ENCODE measurements at places on chromosomes 6 and 20. TPM values are rescaled to one million over a fixed set of nuclear protein-coding genes. Genes with fewer than 3 reads are reported as not detected.

GRCh38 chr20:41902346-41902745, 284.2 kb upstream of the CHD6 start:
- DNase-seq, result no peak

DNA sequence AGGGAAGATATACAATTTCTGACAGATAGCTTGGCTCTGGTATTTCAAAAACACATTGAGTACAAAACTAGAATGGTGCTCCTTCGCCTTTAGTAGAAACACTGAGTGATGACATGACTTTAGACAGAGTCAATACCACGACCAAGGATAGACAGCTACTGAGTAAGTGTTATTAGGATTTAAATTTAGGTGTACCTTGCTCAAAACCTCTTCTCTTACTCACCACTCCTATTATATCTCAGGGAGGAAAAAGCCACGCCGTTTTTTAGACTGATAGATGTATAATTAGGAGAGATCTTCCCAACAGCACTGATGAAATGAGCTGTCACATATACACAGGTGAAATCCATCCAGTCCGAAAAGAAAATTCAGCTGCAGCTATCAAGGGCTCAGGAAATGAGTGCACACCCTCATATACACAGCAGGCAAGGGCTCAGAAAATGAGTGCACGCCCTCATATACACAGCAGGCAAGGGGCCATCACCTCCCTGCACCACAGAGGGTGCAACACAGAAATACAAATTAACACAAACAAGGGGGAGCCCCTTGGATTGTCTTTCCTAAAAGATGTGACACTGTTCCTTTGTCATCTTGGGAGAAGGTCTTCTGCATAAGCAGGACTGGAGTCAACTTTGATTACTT, 53.7 kb downstream of the LYRM4 start:
- DNase-seq, result no peak

GRCh38 chr6:12654514-12654913, 62.1 kb upstream of the PHACTR1 start:
- DNase-seq, result no peak

- no peak for DNase-seq
Measured at GRCh38 chr20:47352332-47353238, 3.9 kb downstream of the ZMYND8 start.

- no peak for DNase-seq
Measured at GRCh38 chr6:120211955-120212792, 862.6 kb upstream of the MAN1A1 start.

GRCh38 chr20:12056839-12057238, 139.1 kb downstream of the BTBD3 start:
- no peak for DNase-seq

DNA sequence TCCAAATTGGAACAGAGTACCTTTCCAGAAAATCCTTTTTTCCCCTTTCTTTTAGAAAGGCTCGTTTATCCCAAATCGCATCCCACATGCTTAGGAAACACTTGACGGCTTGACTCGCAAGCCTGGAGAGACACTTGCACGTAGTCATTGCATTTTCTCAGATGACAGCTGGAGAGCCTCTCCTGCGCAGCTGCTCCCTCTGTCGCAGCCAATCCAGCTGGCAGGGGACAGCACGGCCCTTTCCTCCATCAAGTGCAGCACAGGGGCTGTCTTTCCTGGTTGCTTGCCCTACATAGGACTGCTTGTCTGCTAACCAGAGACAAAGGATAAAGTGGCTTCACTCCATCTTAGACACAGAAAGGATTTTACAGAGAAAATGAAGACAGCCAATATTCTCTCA, 77.6 kb upstream of the RGS17 start:
- DNase-seq, result no peak

GRCh38 chr20:35011589-35012226, 56.0 kb downstream of the MYH7B start:
- DNase-seq, result no peak

DNA sequence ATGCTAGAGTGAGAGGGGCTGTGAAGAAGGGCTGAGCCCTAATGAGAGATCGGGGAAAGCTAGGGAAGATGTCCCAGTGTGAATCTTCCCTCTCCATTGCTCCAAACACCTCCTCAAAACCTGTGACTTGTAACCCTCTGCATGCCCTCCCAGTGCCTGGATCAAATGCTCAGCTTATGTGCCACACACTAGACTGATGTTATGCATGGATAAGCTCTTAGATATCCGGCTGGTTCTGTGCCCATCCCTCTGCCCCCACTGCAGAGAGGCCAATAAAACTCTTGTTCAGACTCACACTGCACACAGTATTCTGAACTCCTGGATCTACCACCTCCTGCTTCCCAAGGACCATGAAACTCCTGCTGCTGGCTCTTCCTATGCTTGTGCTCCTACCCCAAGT, at the start of gene DEFB118:
Gene DEFB118 (plus strand): TSS at position 301 of the 400 bp plus-strand sequence. CDS start 50 bp downstream, at position 351.
- no peak for DNase-seq

DNA sequence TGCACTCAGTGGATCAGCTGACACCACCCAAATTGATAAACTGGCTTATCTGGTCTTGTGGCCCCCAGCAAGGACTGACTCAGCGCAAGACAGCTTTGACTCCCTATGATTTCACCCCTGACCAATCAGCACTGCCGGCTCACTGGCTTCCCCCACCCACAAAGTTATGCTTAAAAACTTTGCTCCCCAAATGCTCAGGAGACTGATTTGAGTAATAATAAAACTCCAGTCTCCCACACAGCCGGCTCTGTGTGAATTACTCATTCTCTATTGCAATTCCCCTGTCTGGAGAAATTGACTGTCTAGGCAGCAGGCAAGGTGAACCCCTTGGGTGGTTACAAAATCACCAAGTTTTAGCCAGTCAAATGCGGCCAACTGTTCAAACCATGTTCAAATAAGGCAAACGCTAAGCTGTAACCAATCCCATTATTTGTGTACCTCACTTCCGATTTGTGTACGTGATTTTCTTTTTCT, 32.5 kb downstream of the SLC22A2 start:
- no peak for DNase-seq

GRCh38 chr6:163530406-163530805, 115.9 kb downstream of the QKI start:
- no peak for DNase-seq

- DNase-seq, result no peak
Measured at GRCh38 chr20:2693286-2694007, 867 bp downstream of the EBF4 start.

- DNase-seq, result no peak
Measured at GRCh38 chr20:46573788-46574584, 23.5 kb upstream of the OCSTAMP start.

- DNase-seq, result peak; percentile 88
Measured at GRCh38 chr6:75493400-75494064, at the start of gene FILIP1. Gene FILIP1, minus strand, starts transcription at chr6:75493800. Its CDS starts 78,828 bp downstream, at chr6:75414972.

GRCh38 chr6:149054559-149055194, 262.8 kb upstream of the TAB2 start:
- DNase-seq, result no peak

GRCh38 chr20:16005915-16006493, 567.2 kb downstream of the KIF16B start:
- DNase-seq, result no peak

DNA sequence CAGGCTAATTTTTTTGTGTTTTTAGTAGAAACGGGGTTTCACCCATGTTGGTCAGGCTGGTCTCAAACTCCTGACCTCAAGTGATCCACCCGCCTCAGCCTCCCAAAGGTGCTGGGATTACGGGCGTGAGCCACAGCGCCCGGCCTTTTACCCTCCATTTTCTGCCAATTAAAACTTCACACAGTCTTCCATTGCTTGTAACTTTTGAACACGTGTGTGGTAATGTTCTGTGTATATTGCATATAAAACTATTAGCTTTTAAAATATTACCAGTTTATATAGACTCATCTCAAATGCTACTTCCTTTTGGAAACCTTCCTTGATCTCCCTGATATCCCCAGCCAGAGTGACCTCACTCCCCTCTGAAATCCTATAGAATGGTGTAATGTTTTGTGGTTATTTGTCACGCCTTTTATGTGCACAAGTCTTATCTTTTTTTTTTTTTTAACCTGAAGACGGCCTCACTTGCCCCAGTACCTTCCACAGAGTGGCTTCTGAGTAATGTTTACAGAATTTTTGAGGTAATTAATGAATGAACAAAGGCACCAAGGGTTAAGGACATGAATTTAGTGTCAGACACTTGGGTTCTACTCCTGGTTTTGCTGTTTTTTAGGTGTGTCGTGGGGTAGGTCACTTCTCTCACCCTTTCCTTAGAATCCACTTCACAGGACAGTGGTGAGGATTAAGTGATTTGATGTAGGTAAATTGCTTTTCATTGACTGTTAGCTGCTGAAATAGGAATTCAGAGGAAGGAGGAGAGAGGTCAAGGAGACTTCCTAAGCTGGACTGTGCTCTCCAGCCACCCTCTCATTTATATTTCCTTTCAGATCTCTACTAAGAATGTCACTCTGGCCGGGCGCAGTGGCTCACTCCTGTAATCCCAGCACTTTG, 11.2 kb upstream of the MMP24 start:
- DNase-seq, result no peak

PREP gene
- total RNA-seq, result 35.0 TPM

CCN6 gene
- total RNA-seq, result 0.39 TPM

VNN1 gene
- total RNA-seq, result 0.89 TPM

ABRACL gene
- 26.1 TPM for total RNA-seq

HLA-DQB2 gene
- 6.4 TPM for total RNA-seq
